Activated naive CD8-positive, alpha-beta T cell treated with anti-CD3 and anti-CD28 coated beads, Interleukin-2, amount 10 ng/mL, durations not matched to agents 7 days and 5 days (primary cell): ENCODE measurements at places on chromosomes 16 and 17. TPM values are rescaled to one million over a fixed set of nuclear protein-coding genes. Genes with fewer than 3 reads are reported as not detected.

Gene VAMP2
- total RNA-seq = 116 TPM

Gene ARSG
- 10.4 TPM for total RNA-seq

Gene CDIP1
- 36.3 TPM for total RNA-seq

Gene NDUFAB1
- total RNA-seq = 65.0 TPM

Gene CASKIN1
- total RNA-seq = 0.88 TPM

Gene ALKBH5
- total RNA-seq = 134 TPM

Gene TP53TG3C
- not detected for total RNA-seq

Gene ASGR1
- 1.5 TPM for total RNA-seq

Gene CACNG5
- not detected for total RNA-seq

Gene PLEKHM1
- 63.1 TPM for total RNA-seq

Gene CD300A
- total RNA-seq = 10.6 TPM

Gene GPR139
- not detected for total RNA-seq

Gene CSNK2A2
- 64.2 TPM for total RNA-seq

Gene CCDC144A
- total RNA-seq = 4.8 TPM

Gene MYH1
- not detected for total RNA-seq

Gene TBC1D3G
- total RNA-seq = not detected

Gene HBA1
- not detected for total RNA-seq

Gene GJC1
- total RNA-seq = 1.0 TPM

Gene RNF227
- total RNA-seq = 5.5 TPM

Gene JUP
- 10.1 TPM for total RNA-seq

Gene TP53TG3
- not detected for total RNA-seq

Gene CEP112
- 3.8 TPM for total RNA-seq

Gene CACNG3
- total RNA-seq = not detected

Gene HEATR9
- total RNA-seq = 6.7 TPM

Gene TMEM98
- total RNA-seq = not detected

Gene RAPGEFL1
- total RNA-seq = 5.4 TPM

Gene ITGAD
- 0.28 TPM for total RNA-seq

Gene SCNN1B
- total RNA-seq = not detected

Gene TRAPPC1
- total RNA-seq = 222 TPM

Gene GRN
- total RNA-seq = 58.8 TPM

Gene TBX6
- 3.0 TPM for total RNA-seq

Gene HCRT
- not detected for total RNA-seq

Gene ABCA8
- total RNA-seq = not detected

Gene PPP4C
- 133 TPM for total RNA-seq

Gene GP1BA
- not detected for total RNA-seq

Gene MLX
- total RNA-seq = 64.9 TPM

Gene EVI2B
- total RNA-seq = 88.5 TPM

Gene SMIM36
- total RNA-seq = not detected

Gene FBXO39
- total RNA-seq = 0.69 TPM

Gene KRTAP3-2
- not detected for total RNA-seq

Gene AKTIP
- 66.6 TPM for total RNA-seq

Gene SAMD14
- total RNA-seq = 0.11 TPM

Gene MYADML2
- not detected for total RNA-seq

Gene CDYL2
- 24.5 TPM for total RNA-seq

Gene NGFR
- 0.50 TPM for total RNA-seq

Gene CCL1
- not detected for total RNA-seq
